GM23248 (cell line): ENCODE measurements at places on chromosomes 1 and 21.

- peak; percentile 89 for DNase-seq
Observed at GRCh38 chr1:26799479-26800142, 11.9 kb downstream of the PIGV start.

DNA sequence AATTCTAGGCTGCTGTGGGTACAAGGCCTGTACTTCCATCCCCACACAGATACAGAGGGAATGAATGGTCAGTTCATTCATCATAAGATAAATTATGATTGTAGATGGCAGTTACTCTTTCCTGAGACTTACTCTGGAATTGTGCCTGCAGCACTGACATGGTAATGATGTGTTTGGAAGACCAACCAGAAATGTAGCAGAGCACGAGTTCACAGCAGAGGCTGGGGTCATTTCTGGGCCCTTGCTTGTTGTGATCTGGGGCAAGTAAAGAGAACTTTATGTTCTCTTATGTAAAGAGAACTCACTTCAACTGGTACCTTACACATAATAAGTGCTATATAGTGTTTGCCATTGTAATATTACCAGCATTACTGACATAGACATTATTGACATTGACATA lies 411.9 kb downstream of the NTNG1 start:
- DNase-seq = no peak

GRCh38 chr1:225654688-225655508 lies 2.0 kb upstream of the ENAH start:
- DNase-seq = no peak

GRCh38 chr1:209844695-209845407 lies 17.1 kb downstream of the UTP25 start:
- DNase-seq = no peak

DNA sequence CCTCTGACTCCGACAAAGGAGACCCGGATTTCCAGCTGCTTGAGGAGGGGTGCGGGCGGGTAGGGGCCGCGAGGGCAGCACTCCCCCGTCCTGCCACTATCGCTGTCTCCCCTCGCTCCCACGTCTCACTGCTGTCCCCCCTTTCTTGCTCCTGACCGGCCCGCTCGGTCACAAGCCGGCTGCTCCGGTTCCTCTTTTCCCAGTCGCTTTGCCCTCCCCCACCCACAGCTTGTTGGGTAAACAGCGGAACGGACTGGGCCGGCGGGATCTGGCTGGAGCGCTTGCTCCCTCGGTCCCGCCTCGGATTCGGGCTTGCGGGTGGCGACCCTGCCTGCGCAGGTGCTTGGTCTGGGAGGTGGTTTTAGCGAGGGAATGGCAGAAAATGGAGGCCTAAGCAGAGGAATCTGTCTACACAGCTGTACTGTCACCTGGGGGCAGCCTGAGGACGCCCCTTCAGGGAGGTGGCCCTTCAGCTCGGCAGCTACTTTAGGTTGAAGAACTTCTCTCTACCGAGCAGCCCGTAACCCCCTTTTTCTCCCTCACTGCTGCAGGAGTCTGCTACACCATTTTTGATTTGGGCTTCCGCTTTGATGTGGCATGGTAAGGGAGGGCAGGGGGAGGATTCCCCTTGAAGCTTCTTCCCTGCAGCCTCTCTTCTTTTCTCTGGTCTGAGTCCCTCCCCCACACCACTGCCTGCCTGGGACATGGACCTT lies 645 bp downstream of the ATP6V0B start:
- peak; percentile 67 for DNase-seq
